ENCODE measurements at places on chromosomes 3 and 15. TPM values are rescaled to one million over a fixed set of nuclear protein-coding genes. Genes with fewer than 3 reads are reported as not detected.

The HTR3E gene
- not detected for total RNA-seq

The TMEM42 gene
- total RNA-seq, result 13.9 TPM

The BCHE gene
- not detected for total RNA-seq

- no peak for DNase-seq
Measured at GRCh38 chr3:161875483-161875882, 378.9 kb downstream of the OTOL1 start.

- DNase-seq, result no peak
Measured at GRCh38 chr3:188720215-188720614, 451.6 kb upstream of the TPRG1 start.

All from HCT116 (cell line).